ENCODE measurements at places on chromosomes 5 and 9.
A peak's percentile ranks its signal among the peaks of the same experiment; 100 is the strongest.

GRCh38 chr9:860706-861105 is 19.2 kb downstream of the DMRT1 start:
- no peak for DNase-seq

DNA sequence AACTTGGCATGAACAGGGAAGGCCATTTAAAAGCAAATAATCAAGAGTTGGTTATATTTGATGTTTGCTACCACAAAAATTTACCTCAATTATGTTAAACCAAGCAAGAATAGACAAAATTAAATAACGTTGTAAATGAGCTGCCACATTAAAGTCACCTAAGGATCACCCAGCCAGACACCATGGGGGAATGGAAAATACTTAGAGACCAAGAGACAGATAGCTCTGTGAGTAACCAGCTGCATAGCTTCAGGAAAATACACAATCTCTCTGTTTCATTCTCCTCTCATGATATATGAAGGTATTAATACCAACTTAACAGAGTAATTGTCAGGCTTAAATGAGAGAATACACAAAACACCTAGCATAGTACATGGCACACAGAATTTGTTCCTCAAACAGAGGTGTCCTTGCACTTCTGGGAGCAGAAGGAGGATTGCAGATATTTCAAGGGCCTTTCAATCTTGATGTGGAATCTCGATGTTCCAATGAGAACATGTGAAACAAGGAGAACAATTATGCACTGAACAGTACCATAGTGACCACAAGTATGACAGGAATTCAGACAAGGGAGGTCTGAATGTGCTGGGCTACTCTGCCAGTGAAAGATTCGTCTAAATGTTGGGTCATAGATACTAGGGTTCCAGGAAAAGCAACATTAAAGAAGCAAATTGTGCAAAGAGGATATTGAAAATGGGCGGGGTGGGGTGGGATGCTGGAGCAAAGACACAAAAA is 18.6 kb downstream of the JAKMIP2 start:
- DNase-seq, result no peak

GRCh38 chr9:32580631-32581300 is 7.8 kb upstream of the NDUFB6 start:
- no peak for DNase-seq

- DNase-seq, result no peak
These were observed 81.4 kb downstream of the ANKH start for GRCh38 chr5:14790220-14790619.

DNA sequence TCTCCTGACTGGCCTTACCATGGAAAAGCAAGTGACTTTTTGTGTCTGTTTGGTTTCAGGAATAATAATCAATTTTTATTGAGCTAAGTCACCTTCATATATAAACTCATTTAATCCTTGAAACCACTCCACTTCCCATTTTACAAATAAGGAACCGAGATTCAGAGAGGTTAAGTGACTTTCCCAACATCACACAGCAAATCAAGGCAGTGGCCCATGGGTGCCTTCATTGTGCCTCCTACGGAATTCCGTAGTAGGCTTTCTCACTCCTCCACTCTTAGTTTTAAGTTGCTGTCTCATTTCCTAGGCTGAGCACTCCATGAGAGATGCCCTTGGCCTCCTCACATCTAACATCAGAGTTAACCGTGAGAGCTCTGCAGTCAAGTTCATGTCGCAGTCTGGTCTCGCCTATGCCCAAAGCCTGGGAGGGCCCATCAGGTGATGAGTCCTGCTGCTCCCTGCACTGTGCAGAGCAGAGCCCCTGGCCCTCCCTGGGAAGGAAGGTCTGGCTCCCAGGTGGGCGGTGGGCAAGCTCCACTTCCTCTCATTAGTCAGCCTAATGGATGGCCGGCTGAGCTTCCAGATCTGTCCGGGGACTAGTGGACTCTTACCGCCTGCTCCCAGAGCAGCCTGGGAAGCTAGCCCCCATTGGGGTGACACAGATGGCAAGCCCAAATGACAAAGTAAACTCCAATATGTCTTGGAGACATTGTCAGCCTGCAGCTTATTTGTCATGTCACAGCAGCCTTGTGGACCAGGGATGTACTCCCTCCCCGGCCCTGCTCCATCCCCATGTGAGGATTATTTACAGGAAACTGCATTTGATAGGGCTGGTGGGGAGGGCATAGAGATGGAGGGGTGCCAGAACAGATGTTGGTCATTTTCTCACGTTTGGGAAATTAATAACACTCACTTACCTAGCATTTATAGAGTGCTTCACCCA is 123.4 kb downstream of the MVB12B start:
- no peak for DNase-seq

GRCh38 chr5:173826086-173826427 is 62.1 kb upstream of the CPEB4 start:
- DNase-seq, result no peak

DNA sequence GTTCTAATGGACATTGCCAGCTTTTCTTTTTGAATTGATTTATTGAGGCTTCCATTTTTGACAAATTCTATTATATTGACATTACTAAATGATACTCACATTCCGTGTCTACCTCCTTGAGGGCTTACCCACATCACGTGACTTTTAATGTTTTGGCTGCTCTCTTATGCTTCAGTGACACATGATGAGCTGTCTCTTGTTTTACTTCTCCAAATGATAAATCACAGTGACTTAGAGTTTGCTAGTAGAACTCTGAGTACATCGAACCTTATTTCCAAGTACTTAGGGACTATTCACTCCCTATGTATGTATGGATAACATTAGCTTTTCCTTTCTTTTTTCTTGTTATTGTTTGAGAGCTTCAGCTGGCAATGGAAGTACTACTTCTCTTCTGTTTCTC is 169.8 kb upstream of the KCNN2 start:
- no peak for DNase-seq

DNA sequence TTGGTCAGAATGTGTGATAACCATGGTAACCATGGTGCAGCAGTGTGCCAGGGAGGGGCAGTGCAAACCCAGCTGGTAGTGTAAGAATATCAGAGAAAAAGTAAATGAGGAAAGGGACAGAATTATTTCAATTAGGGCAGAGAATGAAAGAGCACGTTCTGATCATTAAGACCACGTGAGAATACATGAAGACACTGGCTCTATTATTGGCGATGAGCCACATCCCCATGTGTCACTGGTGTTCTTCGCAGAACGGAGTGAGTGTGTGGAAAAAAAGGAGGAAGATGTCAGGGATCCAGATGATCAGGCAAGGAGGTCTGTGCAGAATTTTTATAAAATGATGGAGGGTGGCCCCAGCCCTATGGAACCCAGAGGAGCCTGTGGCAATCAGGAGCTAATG is 315.5 kb downstream of the SEMA5A start:
- no peak for DNase-seq

- no peak for DNase-seq
These were observed 107.8 kb upstream of the SLIT3 start for GRCh38 chr5:169408731-169409130.

DNA sequence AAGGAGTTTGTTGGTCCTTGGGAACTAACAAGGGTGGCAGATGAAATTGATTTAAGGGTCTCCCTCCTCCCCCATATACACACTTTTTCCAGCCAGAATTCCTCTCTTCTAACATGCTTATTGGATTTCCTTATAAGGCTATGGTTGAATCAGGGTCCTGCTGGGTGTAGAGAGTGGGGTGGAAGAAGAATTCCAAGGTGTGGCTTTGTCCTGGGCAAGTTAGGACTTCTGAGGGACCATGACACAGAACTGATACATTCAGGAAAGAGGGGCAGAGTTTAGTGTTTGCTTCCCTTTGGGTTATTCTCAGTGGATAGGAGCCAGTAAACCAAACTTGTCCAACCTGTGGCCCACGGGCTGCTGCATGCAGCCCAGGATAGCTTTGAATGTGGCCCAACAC is 116.5 kb downstream of the SNX18 start:
- DNase-seq, result no peak

DNA sequence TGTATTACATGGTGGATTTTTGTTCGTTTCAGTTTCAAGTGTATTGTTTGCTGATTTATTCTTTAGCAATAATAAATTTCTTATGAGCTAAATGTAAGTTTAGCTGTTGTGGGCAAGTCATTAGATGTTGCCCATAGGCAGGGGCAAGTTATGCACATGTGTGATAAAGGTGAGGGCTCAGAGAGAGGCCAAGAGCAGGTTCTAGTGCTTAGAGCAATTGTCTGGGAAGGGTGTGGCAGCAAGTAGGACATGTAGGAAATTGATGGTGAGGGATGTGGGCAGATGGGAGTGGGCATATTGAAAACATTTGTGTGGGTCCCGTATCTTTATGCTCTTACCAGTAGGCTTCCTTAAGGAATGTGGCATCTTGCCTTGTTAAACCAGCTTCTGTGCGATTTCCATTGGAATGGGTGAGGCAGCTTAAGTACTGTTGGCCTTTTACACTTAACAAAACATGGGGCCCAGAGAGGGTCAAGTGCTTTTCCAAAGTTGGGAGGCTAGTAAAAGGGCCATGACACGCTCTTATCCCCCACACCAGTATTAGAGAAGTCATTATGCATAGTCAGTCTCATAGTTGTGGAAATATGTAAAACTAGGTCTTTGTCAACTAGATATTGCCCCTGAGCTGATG is 60.6 kb downstream of the KDM4C start:
- DNase-seq, result no peak

GRCh38 chr5:173493846-173494245 is 122.6 kb downstream of the BOD1 start:
- DNase-seq, result no peak

DNA sequence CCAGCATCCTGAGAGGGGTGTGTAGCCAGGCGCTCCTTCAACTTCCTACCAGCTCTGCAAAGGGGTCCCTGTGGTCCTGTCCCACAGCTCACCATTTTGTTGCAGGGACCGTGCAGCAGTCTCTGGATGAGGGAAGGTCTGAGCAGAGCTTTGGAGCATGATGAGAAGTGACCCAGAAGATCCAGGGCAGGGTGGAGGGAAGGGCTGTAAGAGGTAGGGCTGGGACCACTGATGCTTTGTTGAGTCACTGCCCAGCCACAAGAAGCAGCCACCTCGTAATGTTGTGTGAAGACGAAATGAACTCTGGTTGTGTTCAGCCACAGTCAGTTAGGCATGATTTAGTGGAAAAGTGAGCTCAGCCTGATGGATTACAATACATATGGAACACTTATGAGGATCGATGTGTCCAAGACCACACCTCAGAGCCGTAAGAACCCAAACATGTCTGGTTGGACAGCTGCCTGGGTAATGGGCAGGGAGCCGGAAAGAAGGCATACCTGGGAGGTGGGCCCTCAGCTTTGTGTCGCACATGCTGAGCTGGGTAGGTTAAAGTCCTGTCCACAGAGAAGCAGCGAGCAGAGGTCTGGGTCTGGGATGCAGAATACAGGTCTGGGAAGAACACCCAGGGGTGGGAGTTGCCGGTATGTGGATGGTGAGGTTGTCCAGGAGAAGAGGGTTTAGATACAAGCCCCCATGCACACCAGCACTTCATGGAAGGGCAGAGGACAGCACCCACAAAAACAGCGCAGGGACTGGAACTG is 250.1 kb downstream of the GADD45G start:
- no peak for DNase-seq

- DNase-seq, result no peak
These were observed 35.5 kb downstream of the SERINC5 start for GRCh38 chr5:80220245-80220897.

DNA sequence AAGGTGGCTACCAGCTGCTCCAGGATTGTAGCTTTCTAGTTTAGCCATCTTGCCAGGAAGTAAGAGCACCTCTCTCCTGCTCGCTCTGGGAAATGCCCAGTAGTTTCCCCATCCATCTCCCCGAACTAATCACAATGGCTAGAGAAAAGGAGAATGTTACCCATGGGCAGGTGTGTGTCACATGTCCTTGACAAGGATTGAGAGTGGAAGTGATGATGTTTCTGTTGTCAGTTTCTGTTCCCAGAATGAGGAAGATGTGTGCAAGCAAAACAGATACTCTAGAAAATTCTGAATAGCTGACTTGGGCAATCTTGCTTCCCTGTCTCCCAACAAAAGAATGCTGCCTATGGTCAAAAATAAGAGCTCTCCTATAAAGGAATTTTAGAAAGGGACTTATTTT is 429.5 kb downstream of the EBF1 start:
- no peak for DNase-seq

GRCh38 chr9:96236854-96237550 is 65.0 kb downstream of the HSD17B3 start:
- DNase-seq, result no peak

GRCh38 chr9:131773911-131774379 is 34.1 kb upstream of the RAPGEF1 start:
- no peak for DNase-seq

DNA sequence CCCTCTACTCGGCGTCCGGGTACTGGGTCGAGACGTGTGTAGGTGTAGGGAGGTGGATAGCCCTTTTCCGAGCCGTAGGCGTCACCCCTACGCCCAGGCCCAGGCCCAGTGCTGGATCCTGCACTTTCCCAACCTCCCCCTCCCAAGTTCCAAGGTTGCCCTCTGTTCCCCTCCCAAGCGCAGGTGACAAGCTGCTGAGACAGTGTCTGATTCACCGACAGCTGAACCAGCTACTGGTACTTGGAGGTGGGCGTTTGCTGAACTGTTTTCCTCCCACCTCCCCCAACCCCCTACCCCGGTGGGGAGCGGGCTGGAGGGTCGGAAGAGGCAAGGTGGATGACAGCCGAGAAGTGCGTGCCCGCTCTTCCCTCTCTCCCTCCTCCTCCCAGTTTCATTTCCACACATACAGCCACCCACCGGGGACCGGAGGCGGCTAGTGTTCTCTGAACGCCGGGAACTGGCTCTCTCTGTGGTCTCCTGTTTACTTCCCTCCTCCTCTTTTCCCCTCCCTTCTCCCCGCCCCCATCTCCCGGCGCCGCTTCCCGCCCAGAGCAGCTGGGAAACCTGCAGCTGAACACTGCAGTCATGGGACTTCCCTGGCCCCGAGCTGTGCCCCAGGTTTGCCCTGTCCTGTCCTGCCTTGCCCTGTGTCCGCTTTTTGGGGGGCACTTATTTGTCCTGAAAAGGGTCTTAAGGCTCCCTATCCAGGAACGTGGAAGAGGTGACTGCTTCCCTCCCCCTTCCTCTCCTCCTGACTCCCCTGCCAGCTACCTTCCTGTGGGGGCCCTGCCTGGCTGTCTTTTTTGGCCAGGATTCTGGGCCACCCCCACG is 6.2 kb upstream of the KLF9 start:
- DNase-seq, result peak; percentile 83

- no peak for DNase-seq
These were observed 764 bp downstream of the ANKRA2 start for GRCh38 chr5:73564675-73565074.

- DNase-seq, result no peak
These were observed 875 bp downstream of the TPM2 start for GRCh38 chr9:35688558-35689541.

DNA sequence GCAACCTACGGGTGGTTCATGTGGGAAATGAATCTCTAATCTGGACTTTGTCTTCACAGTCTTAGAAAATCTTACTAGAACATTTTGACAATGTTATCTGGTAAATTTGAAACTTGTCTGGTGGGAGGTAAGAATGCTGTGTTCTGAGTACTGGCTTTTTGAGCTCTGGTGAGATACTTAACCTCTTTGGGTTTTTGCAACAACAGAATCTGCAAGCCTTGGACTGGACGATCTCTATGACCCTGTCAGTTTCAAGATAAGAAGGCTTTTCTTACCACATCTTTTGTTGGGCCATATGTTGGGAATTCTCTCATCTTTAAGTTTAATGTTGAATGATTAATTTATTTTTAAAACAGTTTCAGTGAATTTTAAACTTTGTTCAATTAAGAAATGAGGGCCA is 112.9 kb downstream of the GOLPH3 start:
- DNase-seq, result no peak

All from C1 segment of cervical spinal cord (tissue), 14 donors.